ENCODE measurements at places on chromosomes 4 and X.

DNA sequence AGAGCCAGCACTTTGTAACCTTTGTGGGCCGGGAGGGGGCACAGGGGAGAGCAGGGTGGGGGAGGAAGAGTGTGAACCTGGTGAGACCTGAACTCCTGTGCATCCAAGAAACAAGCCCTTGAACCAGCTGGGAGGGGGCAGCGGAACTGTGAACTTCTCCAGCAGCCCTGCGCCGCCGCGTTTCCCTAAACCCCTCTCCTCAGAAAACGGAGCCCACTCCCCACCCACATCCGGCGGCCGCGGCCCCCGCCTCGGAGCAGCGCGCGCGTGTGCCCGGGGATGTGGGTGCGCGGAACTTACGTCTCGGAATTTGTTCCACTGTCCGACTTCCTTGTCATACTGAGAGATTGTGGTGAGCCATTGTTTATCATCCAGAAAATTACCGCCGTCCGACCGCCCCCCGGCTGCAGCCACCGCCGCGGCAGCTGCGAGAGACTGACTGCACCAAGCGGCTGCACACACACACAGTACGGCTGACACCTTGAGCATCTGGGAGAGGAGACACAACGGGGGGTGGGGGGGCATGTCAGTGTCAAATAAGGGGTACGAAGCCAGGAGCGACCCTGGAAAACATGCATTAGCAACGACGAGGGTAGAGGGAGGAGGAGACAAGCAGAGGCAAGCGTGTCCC, 494 bp downstream of the SPOCK3 start:
- DNase-seq = peak; percentile 26

GRCh38 chr4:8504279-8505007, 63.9 kb downstream of the TRMT44 start:
- DNase-seq = peak; percentile 39

GRCh38 chr4:16573206-16573605, 325.2 kb downstream of the LDB2 start:
- peak; percentile 64 for DNase-seq

- no peak for DNase-seq
These were observed 28.6 kb upstream of the INPP4B start for GRCh38 chr4:142874684-142875083.

GRCh38 chr4:159549098-159549518, 446.2 kb downstream of the RAPGEF2 start:
- peak; percentile 31 for DNase-seq

- peak; percentile 82 for DNase-seq
These were observed 104.9 kb upstream of the PSAPL1 start for GRCh38 chr4:7539659-7540058.

GRCh38 chr4:83121246-83121645, 6.7 kb upstream of the PLAC8 start:
- DNase-seq = no peak

DNA sequence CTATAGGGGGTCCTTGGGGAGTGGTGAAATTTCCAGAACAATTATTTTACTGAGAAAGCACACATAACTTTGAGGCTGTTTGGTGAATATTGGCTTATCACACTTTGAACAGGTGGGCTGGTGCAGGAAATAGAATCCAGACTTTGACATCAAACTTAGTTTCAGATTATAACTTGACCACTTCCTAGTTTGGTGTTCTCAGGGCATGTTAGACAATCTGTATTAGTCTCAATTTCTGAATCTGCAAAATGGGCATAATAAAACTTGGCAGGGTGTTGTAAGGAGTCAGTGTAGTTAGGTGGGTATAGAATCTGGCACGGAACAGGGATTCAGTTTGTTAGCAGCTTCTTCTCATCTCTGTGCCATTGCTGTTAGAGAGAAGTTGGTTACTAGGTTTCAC, 43.3 kb upstream of the MBNL3 start:
- DNase-seq = no peak

GRCh38 chr4:103996064-103996463, 276.3 kb upstream of the TACR3 start:
- DNase-seq = peak; percentile 25

- peak; percentile 76 for DNase-seq
These were observed at the start of gene BLTP1 for GRCh38 chr4:122151982-122152710. Gene BLTP1 (plus strand): TSS chr4:122152331. CDS start chr4:122170648, 18,317 bp downstream.

DNA sequence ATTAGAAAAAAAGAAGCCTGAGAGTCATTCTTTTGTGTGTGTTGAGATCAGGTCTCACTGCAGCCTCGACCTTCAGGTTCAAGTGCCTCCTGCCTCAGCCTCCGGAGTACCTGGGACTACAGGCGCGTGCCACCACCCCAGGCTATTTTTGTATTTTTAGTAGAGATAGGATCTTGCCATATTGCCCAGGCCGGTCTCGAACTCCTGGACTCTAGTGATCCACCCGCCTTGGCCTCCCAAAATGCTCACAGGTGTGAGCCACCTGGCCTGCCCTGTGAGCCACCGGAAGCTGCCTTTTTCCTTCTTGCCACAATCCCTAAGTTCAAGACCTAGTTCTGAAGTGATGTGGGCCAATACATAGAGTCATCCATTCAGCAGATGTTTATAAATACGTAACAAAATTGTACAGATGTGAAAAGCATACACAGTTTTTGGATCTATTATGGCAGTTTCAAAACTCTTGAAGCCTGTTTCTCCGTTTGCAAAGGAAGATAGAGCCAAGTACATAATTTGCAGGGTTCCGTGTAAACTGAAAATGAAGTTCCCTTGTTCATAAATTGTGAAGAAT, 536 bp upstream of the CTSO start:
- DNase-seq = no peak

GRCh38 chr4:106312377-106312776, 3.6 kb downstream of the TBCK start:
- DNase-seq = no peak

- DNase-seq = no peak
These were observed 1.9 kb downstream of the DHRSX start for GRCh38 chrX:2498781-2499302.

DNA sequence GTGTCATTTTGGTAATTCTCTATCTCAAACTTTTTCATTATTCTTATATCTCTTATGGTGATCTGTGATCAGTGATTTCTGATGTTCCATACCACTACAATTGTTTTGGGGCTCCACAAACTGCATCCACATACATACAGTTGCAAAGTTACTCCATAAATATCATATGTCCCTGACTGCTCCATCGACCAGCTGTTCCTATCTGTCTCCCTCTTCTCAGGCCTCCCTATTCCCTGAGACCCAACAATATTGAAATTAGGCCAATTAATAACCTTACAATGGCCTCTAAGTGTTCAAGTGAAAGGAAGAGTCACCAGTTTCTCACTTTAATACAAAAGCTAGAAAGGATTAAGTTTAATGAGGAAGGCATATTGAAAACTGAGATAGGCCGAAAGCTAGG, 108.7 kb downstream of the ANAPC10 start:
- no peak for DNase-seq

DNA sequence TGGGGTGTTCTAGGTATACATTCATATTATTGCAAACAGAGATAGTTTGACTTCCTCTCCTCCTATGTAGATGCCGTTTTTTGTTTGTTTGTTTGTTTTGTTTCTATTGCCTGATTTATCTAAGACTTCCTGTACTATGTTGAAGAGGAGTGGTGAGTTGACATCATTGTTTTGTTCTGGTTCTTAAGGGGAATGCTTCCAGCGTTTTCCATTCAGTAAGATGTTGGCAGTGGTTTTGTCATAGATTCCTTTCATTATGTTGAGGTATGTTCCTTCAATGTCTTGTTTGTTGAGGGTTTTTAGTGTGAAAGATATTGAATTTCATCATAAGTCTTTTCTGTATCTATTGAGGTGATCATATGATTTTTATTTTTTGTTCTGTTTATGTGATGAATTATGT, 401.6 kb upstream of the EPHA5 start:
- DNase-seq = no peak

- peak; percentile 75 for DNase-seq
These were observed 16.9 kb downstream of the RASSF6 start for GRCh38 chr4:73603271-73603710.

GRCh38 chr4:82560853-82561785, 669 bp downstream of the TMEM150C start:
- DNase-seq = no peak

DNA sequence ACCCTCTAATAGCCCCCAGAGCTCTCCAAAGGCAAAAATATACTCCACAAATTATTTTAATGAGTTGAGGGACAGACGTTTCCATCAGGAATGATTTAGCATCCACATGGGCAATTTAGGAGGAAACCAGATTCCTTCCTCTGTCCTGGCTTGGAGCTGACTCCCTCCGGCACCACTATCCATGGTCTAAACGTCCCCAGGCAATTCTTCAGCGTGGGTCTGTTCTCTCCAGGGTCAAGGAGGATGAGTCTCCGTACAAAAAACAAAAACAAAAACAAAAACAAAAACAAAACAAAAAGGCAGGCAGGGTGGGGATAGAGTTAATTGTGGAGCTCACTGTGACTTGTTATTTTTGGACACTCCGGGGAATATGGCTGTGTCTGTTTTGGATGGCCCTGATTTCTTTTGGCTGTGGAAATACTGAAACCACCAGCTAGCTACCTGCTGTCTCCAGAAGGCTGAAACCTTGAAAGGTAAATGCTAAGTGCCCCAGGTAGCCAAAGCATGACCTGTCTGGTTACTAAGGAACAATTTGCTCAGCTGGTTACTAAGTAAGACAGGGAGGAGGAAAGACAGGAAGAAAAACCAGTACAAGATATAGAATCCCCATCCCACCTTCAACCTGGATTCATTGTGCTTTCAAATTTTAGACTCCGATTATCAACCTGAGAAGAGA, 419.1 kb upstream of the LCORL start:
- DNase-seq = no peak

GRCh38 chr4:144174401-144175067, 34.0 kb upstream of the GYPA start:
- DNase-seq = peak; percentile 81

DNA sequence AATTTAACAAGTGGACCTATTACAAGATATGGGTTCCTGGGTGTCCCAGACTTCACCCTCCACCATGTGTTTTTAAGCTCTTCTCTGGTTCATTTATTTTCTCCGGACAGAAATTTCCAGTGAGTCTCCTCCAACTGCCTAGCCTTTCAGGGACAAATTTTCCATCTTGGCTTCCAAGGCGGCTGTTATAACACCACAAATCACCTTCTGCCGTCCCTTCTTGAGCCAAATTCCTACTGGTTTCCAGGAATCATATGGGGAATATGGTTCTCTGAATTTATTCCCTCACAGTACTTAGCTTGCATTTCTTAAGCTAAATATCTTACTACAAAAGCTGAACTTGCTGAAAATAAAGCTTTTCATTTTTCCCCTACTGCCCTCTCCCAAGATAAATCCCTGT, 18.8 kb downstream of the NEXMIF start:
- no peak for DNase-seq

GRCh38 chrX:38701073-38701472, 100.2 kb upstream of the MID1IP1 start:
- DNase-seq = no peak

DNA sequence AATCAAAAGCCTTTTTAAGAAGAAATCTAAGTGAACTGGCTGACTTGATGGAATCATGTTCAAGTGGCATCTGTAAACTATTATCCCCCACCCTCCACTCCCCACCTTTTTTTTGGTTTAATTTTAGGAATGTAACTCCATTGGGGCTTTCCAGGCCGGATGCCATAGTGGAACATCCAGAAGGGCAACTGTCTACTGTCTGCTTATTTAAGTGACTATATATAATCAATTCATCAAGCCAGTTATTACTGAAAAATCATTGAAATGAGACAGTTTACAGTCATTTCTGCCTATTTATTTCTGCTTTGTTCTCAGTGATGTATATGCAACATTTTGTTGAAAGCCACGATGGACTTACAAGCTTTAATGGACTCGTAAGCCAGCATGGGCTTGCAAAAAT, 162.3 kb downstream of the STIM2 start:
- DNase-seq = no peak

GRCh38 chr4:153409412-153409811, 56.7 kb upstream of the TMEM131L start:
- DNase-seq = peak; percentile 70

GRCh38 chr4:129358571-129358970, 262.6 kb downstream of the C4orf33 start:
- DNase-seq = peak; percentile 77

GRCh38 chrX:139559383-139560042, 29.0 kb downstream of the F9 start:
- DNase-seq = peak; percentile 78

- DNase-seq = peak; percentile 87
These were observed at the start of gene MAML3 for GRCh38 chr4:140153718-140154571. Gene MAML3 (minus strand): TSS chr4:140154184. CDS start chr4:140153327, 857 bp downstream.

GRCh38 chr4:73727685-73728084, 12.7 kb upstream of the CXCL8 start:
- peak; percentile 95 for DNase-seq

Measured in PC-3 (cell line).